ENCODE measurements at places on chromosomes 5 and 9.

DNA sequence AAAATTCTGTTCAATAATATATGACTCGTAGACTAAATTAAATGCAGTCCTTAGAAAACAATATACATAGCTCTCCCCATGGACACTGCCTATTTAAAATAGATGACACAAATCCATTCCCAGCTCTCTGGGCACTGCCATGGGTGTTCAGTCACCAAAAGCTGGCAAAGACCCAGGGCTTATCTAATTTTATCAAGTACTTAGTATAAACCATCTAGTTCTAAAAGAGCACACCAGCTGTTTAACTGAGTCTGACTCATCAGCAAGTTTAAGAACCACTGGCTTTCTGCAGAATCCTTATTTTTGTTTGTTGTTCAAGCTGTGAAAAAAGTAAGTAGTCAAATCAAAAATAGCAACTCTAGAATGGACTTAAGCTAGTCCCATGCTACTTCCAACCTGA lies 107.6 kb downstream of the PLPP1 start:
- DNase-seq = no peak

- DNase-seq = no peak
Measured at GRCh38 chr5:164472165-164472564, 966.7 kb downstream of the MAT2B start.

GRCh38 chr9:89177012-89177943 lies 1.3 kb downstream of the SHC3 start:
- no peak for DNase-seq

DNA sequence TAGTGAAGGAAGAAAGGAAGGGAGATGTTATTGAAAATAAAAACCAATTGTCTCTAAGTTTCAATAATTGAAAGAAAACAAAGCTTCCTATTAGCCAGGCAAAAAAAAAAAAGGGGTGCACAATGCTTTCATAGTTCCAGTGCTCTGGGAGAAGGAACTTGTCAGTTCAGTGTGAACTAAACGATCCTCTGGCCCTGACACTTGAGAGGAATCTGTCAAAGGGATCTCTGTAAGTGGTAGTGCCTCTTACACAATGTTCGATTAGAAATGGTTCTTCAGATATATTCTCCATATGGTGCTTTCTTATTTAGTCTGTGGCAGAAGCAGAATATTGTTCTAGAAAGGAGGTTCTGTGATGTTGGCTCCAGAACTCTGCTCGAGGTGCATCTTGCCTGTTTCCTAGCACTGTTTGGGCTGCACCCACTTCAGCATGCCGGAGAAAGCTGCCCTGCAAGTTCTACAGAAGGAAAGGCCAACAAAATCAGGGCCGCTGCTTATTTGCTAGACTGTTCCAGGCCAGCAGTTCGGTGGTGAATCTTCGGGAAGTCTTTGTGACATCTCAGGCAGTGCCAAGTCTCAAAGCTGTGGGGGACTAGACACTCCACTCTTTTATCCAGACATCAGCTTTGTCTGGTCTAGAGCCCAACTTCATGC lies 90.9 kb downstream of the PIK3R1 start:
- no peak for DNase-seq

DNA sequence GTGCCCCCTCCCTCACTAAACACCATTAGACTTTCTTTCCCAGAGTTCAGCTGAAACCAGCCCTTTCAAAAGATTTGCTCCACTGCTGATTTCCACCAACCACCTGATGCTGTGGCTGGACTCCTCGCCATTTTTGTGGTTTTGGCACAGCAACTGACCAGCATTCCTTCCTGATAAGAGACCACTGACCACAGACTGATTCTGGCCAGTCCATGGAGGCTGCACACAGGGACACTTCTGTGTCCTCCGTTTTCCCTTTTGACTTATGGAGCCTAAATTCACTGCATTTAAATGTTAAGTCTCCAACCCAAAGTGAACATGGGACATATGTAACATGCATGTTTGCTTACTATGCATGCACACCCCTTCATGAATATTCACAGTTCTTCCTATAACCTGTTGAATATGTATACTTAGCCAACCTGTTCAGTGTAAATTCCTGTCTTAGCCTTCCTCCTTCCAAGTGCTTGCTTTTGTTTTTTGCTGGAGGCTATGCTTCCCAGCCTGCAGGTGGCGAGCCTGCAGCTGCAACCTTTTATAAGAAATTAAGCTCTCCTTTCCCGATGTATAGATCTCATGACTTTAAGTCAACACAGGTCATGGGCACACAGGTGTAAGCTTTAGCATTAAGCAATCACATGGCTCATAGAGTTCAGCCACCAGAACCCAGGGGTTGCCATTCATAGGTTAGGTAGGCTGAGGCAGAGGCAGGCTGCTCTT lies 78.7 kb downstream of the ACTL7B start:
- no peak for DNase-seq

DNA sequence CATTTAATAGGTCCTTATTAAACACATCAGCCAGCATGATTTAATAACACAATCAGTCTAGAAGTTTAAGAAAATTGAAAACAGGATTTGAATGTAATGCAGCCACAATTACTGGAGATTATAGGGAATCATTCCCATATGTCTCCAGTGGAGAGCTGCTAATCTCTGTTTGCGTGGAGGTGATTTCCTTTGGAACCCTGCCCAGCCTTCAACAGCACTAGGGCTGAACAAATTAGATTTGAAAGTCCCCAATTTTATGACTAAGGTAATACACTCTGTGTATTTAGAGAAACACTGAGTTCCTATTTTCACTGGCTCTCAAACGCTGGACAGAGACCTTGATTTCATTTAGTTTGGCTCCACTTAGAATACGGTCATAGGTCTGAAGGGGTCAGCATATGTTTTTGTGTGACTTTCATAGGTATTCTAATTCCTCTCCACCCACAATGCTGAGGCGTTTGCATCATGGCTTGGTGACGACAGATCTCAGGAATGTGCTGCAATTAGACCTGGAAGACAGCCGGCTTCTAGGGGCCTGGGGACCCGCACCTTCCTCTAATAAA lies 508.3 kb downstream of the EBF1 start:
- no peak for DNase-seq

- DNase-seq = no peak
Measured at GRCh38 chr5:2746561-2747032, 4.9 kb downstream of the IRX2 start.

GRCh38 chr5:96636046-96636445 lies 26.1 kb upstream of the CAST start:
- no peak for DNase-seq

GRCh38 chr9:101140764-101141163 lies 112.2 kb downstream of the PLPPR1 start:
- no peak for DNase-seq

- no peak for DNase-seq
Measured at GRCh38 chr9:90053027-90053426, 448.2 kb downstream of the GADD45G start.

- no peak for DNase-seq
Measured at GRCh38 chr9:84139296-84140070, 158.9 kb downstream of the RMI1 start.

GRCh38 chr9:22992780-22993179 lies 546.2 kb downstream of the DMRTA1 start:
- DNase-seq = no peak

- no peak for DNase-seq
Measured at GRCh38 chr5:132025403-132025971, 14.0 kb upstream of the ACSL6 start.

DNA sequence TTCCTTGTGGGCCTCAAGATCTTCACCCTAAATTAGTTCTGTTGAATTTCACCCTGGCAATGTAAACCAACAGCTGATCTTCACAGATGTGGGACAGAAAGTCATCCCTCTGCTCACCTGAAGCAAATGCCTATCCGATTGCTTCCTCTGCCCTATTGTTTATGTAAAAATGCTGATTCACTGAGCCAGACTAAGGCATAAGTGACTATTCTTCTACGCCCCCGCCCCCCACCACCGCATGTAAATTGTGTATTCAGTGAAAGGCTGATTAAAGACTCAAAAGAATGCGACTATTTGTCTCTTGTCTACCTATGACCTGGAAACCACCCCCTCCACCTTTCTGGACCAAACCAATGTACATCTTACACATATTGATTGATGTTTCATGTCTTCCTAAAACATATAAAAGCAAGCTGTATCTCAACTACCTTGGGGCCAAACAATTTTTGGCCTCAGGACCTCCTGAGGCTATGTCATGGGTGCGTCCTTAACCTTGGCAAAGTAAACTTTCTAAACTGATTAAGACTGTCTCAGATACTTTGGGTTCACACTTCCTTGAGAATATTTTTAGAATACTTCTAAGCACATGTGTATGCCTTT lies 129.7 kb upstream of the BOD1 start:
- no peak for DNase-seq

GRCh38 chr5:97266576-97266975 lies 83.5 kb upstream of the RIOK2 start:
- no peak for DNase-seq

DNA sequence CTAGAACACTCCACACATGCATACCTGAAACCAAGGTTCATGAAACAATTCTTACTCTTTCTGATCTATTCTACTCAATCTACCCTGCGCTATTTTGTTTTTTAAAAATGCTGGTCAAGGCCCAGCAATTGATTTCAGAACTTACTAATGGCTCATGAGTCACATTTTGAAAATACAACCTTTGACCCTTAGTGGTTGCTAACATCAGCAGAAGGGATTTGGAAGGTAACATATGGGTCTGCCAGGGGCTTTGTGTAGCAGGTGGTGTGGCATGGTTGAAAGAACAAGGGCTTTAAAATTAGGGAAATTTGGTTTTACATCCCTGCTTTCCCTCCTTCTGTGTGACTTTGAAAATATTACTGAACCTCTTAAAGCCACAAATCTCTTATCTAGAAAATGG lies 101.4 kb downstream of the ATG10 start:
- DNase-seq = no peak

GRCh38 chr9:115877852-115878438 lies 275.6 kb upstream of the PAPPA start:
- no peak for DNase-seq

Measured in stimulated activated CD4-positive, alpha-beta T cell treated with anti-CD3 and anti-CD28 coated beads, TNF-alpha, amount 100 ng/mL, for 4 hours (primary cell).